ENCODE measurements at places on chromosomes 7 and 10.

GRCh38 chr7:83519240-83519639 lies 129.7 kb downstream of the SEMA3E start:
- no peak for DNase-seq

DNA sequence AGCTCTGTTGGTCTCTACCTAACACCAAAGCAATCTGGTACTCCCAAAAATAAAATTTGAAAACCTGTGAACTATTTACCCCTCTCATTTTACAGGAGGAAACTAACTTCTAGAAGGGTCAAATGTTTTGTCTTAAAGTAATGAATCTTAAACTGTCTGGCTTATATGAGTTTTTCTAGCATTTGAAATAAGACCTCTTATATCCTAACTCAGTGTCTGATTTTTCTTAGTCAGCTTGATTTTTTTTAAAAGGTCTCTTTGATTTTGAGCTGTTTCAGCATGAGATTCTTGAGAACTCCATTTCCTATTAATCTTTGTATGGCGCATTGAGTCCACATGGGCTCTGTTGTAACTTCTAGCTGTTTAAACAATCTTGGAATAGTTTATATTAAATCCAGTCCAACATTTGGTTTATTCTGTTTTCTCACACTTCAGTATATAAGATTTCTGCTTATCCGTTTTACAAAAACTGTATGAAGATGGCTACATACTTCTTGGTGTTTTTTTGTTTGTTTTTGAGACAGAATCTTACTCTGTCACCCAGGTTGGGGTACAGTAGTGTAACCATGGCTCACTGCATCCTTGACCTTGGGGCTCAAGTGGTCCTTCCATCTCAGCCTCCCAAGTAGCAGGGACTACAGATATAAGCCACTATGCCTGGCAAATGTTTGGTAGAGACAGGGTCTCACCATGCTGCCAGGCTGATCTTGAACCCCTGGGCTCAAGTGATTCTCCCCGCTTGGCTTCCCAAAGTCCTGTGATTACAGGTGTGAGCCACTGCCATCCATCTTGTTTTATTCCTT lies 91.1 kb downstream of the PPP1R9A start:
- no peak for DNase-seq

DNA sequence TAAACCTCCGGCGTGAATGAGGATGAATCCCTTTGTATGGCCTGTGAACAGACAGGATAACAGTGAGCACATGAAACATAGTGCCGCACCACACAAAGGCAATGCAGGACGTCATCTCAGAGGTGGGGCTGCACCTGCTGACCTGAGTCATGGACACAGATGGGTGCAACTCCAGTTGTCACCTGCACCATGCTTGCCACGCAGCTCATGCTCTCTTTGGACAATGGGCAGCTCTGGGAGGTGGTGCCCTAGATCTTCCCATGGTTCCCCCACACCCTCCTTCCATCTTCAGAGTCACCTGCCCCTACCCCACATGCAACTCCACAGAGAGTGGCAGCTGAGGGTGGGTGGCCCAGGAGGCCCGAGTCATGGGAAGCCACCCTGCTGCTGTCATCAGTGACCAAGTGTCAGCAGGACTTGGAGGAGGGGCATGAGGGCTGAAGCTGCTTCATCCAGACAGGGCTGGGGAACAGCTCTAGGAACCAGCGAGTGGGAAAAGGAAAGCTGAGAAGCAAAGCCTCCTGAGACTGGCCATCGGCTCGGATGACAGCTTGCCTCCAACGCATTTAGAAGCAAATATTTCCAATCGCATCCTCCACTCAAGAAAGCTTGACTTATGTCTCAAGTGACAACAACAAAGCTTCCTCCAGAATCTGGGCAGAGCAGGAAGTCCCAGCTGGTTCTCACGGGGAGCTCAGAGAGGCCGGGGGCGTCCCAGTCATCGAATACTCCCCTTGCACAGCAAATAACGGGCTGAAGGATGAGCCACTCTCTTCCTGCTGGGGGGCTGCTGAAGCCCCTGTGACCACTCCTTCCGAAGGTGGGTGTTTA lies 27.1 kb downstream of the VIPR2 start:
- DNase-seq = no peak

GRCh38 chr10:102261842-102262241 lies 16.5 kb downstream of the GBF1 start:
- no peak for DNase-seq

- no peak for DNase-seq
These were observed 148.1 kb downstream of the ITGA8 start for GRCh38 chr10:15571575-15571974.

- DNase-seq = no peak
These were observed 54.5 kb downstream of the ELAPOR2 start for GRCh38 chr7:87004956-87005355.

DNA sequence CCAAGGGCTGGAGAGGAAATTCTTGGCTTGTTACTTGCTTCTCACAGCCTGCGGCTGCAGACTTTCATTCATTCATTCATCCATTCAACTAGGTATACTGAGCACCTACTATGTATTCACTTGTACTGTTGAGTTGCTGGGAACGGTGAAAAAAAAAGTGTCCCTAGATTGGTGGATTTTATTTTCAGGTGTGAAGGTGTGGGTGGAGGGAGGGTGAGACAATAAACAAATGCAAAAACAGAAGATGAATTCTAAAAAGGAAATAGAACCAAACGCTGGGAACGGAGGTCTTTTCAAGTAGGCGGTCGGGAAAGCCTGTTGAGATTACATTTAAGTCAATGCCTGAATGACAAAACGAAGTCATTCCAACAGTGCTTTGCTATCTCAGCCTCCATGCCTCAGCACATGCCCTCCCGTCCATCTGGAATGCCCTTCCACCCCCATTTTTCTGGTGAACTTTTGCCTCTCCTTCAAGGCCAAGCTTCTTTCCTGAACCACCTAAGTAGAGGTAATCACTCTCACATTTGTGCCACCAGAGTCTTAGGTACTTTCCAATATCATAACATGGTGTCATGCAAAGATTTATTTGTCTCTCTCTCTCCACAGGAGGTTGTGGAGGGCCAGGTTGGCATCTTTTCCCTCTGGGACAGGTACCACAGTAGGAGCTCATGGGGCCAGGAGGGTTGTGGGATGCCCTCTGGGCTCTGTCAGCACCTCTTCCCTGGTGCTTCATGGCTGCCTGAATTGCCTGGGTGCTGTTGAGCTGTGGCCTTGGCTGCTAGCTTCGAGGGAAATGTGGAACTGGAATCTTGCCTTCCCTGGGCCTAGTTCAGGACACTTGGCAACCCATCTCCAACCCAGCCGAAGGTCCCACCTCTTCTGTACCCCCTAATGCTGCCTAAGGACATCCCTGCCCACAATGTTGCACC lies 5.5 kb downstream of the NKX2-3 start:
- DNase-seq = no peak

- peak; percentile 42 for DNase-seq
These were observed 25.6 kb downstream of the TMEM196 start for GRCh38 chr7:19747740-19748339.

GRCh38 chr7:116922545-116922944 lies 30.8 kb upstream of the ST7 start:
- DNase-seq = no peak

- no peak for DNase-seq
These were observed 1.9 kb upstream of the CEP55 start for GRCh38 chr10:93494494-93494893.

DNA sequence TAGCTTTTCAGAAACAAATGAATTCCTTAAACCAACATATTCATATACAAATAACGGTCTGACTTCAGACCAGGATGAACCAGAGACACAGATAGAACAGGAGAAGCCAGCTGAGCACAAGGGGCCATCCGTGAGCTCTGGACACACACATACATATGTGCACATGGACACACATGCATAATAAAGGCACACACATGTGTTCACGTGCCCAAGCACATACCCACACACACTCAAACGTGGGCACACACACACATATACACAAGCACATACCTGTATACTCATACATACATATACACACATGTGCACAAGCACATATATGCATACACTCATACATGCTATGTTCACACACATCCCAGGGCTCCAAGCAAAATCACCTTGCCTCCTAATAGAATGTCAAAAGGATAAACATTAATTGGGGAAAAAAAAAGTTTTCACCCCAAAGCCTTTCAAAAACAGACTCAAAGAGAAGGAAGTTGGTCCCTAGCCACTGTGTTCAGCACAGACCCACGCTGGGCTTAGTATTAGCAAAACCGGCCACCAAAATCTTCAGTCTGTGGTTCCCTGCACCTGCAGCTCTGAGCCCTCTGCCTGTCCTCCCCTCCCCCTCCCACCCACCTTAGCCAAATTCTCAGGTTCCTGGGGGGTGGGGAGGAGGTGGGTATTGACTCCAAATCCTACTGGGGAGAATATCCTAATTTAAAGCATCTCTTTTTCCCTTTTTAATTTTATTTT lies 100.4 kb upstream of the MACROH2A2 start:
- DNase-seq = no peak

GRCh38 chr7:136496551-136496950 lies 371.9 kb upstream of the CHRM2 start:
- no peak for DNase-seq

DNA sequence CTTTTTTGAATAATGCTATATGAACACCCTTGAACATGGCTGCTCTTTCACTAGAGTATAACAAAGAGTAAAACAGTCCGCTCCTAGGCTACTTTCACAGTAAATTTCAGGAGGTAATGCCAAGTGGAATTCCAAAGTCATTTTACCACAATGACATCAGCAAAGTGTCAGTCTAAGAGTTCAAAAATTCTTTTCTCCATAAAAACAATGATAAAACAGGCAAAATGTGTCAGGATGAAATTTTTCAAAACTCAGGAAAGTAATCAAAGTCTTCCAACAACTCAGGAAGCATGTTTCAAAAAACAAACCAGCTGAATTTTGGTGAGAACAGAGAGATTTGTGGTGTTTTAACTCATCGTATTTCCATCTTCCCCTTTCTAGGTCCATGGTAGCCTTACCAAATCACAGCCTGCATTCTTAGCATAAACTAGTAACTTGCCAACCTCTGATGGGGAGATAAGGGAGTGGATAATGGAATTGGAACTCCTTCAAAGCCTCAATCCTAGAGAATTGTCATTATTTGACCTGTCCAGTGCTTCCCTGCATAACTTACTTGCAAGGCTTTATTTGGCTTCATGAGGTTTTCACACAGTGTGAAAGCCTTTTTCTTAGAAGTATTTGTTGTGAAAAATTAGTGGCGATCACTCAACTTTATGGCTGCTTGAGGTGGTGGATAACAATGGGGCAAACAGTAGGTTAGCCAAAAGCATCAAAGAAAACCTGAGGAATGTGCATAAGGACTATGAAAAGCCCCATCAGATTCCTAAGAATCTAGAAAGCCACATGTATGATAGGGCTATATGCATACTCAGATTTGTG lies 302.7 kb downstream of the HDAC9 start:
- DNase-seq = no peak

DNA sequence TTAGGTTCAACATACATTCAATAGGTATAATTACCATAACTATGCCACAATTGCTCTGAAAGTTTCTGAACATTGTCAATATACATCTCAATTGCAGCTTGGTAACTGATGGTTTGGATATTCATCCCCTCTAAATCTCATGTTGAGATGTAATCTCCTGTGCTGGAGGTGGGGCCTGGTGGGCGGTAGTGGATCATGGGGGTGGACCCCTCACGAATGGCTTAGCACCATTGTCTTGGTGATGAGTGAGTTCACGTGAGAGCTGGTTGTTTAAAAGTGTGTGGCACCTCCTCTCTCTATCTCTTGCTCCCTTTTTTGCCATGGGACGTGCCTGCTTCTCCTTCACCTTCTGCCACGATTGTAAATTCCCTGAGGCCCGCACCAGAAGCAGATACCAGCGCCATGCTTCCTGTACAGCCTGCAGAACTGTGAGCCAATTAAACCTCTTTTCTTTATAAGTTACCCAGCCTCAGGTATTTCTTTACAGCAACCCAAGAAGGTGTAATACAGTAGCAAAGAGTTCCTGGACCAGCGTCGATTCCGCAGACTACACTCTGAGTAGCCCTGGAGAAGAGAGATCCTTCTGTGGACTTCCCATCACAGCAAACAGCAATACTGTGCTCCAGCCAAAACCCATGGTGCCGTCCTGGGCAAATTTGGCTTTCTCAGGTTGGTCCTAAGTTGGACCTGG lies 83.8 kb upstream of the GRB10 start:
- no peak for DNase-seq

- DNase-seq = peak; percentile 56
These were observed 152.7 kb downstream of the SKIDA1 start for GRCh38 chr10:21372651-21373410.

GRCh38 chr7:141455723-141456122 lies 95.5 kb upstream of the AGK start:
- DNase-seq = no peak

DNA sequence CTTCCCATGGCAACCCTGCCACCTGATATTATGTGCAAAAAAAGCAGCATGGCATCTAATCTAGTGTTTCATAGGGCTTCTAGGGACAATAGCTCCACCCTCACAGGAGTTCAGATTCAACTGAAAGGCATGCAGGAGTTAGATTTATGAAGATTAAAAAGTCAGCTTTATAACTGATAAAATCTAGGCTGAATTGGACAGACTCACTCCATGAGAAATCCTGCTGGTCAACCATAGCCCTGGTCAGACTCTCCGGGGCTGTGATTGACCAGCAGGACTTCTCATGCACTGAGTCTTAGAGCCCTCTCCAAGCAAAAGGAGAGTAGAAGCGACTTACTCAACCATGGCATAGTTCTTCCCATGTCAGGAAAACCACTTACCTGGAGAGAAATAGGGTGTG lies 345.4 kb downstream of the NEBL start:
- DNase-seq = no peak

DNA sequence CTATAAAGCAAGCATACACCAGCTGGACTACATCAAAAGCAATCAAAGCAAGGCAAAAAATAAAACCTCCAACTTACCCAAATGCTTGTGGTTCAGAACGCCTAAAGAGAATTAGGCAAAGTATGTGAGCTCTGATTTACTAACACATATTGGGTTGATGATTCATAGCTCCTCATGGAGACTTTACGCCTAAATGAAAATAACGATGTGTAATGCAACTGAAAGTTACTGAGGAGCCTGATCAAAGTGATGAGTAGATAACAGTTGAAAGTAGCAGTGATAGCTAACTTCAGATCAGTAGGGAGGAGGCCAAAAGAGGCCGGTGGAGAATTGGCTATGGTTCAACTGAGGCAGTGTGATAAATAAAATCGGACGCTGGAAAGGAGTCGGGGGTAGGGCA lies 85.0 kb downstream of the MPP7 start:
- DNase-seq = no peak

DNA sequence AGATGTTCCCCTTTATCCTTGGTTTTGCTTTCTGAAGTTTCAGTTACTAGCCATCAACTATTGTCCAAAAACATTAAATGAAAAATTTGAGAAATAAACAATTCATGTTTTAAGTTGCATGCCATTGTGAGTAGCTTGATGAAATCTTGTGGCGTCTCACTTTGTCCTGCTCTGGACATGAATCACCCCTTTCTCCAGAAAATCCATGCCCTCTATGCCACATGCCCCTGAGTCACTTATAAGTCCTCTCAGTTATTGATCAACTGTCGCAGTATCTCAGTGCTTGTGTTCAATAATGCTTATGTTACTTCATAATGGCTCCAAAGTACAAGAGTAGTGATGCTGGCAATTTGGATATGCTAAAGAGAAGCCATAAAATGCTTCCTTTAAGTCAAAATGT lies 208.0 kb upstream of the FERD3L start:
- no peak for DNase-seq
